ENCODE measurements at places on chromosomes 7 and 10. TPM values are rescaled to one million over a fixed set of nuclear protein-coding genes. Genes with fewer than 3 reads are reported as not detected.
A peak's percentile ranks its signal among the peaks of the same experiment; 100 is the strongest.

DNA sequence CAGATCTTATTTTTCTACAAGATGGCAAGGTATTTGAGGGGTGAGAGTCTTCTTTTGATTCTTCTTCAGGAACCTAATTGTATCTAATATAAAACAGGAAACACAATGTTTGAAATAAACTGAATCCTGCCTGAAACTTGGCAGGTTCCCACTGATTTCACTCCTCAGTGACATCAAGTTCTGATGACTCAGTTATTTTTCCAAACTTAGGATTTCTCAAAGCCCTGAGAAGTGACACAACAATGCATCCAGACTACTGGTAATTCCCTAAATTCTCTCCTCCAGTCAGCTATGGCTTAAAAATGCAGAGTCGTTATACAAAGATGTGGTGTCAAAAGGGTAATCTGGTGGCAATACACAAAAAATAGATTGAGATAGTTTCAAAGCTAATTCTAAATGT lies 80.9 kb downstream of the ABLIM1 start:
- H3K36me3 ChIP-seq: no peaks in the 10 kb centered on the region
- H3K4me3 ChIP-seq: no peak overlapping the region
- no peaks in the 10 kb centered on the region for H3K27me3 ChIP-seq
- peaks cover 6% of the 10 kb centered on the region for H3K4me1 ChIP-seq
- DNase-seq: peak; percentile 49
- no peak overlapping the region for H3K27ac ChIP-seq

DNA sequence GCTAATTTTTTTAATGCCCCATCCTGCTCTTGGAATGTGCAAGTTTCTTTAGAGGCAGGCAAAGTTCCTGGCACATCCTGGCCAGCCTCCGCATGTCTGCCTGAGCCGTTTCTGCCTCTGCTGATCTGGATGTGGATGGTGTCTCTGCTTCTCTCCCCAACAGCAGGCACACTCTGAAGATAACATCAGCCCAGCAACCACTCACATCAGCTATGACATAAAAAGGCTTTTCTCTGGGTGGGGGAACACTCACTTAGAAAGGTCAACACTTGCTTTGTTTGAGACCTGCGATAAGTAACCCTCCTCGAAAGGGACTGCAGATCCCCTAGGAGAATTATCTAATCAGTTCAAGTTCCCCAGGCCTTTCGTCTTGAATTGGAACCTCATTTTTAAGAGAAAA lies 142.9 kb downstream of the FGFR2 start:
- no peaks in the 10 kb centered on the region for H3K4me1 ChIP-seq
- DNase-seq: no peak
- H3K36me3 ChIP-seq: no peaks in the 10 kb centered on the region
- peaks cover 17% of the 10 kb centered on the region for H3K27me3 ChIP-seq

- no peak overlapping the region for H3K4me3 ChIP-seq
- no peaks in the 10 kb centered on the region for H3K36me3 ChIP-seq
- 0 out of 2 replicates have a peak, but pooled peaks cover 6% of the 10 kb centered on the region for H3K4me1 ChIP-seq
- DNase-seq: no peak
Measured at GRCh38 chr10:123143162-123143824, 4.6 kb upstream of the HMX2 start.

DNA sequence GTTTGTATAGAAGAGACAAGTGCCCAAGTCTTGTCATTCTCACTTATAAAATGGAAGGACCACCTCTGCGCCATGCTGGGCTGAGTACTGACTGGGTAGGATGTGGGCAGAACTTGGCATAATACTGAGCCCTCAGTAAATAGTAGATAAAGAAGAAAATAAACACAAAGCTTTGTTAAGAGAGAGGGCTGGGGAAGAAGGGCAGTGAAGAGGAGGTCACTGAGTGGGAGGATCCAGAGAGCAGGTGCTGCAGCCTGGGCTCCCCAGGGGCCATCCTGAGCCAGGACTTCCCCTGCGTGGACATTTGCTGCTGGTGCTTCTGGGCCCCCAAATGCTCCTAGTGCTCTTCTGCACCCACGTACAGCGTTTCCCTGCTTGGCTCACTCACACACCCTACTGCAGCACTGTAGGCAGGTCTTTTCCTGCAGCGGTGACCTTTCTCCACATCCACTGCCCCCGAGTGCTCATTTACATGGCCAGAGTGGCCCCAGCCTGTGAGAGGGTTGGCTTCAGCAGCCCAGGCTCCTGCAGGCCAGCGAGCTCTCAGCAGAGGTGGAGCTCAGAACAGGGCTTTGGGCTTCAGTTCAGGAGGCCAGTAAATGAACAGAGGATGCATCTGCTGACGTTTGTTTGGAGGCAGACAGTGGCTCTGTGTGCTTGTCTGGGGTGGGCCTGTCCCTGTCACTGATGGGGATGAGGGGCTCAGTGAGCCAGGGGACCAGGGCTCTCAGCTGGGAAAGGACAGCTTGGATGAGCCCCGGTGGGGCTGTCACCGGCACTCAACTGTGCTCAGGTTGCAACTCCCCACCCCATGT lies 164.6 kb downstream of the ADARB2 start:
- H3K4me1 ChIP-seq: no peaks in the 10 kb centered on the region
- no peak for DNase-seq
- H3K27me3 ChIP-seq: no peaks in the 10 kb centered on the region
- H3K36me3 ChIP-seq: no peaks in the 10 kb centered on the region
- no peak overlapping the region for H3K27ac ChIP-seq

DNA sequence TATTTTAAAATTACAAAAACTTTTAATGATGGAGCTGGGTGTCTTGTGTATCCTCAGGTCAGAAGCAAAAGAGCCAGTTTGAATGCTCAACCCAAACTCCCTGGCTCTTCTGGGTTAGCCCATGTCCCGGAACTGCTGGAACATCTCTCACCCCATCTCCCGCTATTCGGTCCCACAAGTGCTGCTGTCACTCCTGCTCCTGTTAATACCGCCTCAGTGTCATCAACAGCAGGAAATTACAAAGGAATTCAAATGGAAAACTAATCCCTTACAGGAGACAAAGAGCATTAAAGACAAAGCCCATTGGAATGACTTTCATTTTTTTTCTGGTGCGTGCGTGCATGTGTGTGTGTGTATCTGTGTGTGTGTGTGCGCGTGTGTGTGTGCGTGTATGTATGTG lies 112.0 kb upstream of the C7orf33 start:
- no peak overlapping the region for H3K4me3 ChIP-seq
- no peaks in the 10 kb centered on the region for H3K36me3 ChIP-seq
- no peaks in the 10 kb centered on the region for H3K4me1 ChIP-seq
- DNase-seq: no peak
- H3K27ac ChIP-seq: no peak overlapping the region

GRCh38 chr7:33965183-33965744 lies 59.9 kb downstream of the BMPER start:
- no peak overlapping the region for H3K27ac ChIP-seq
- peaks cover 15% of the 10 kb centered on the region for H3K27me3 ChIP-seq
- no peaks in the 10 kb centered on the region for H3K36me3 ChIP-seq
- DNase-seq: no peak
- H3K4me1 ChIP-seq: no peaks in the 10 kb centered on the region

- DNase-seq: no peak
- H3K4me3 ChIP-seq: no peak overlapping the region
- H3K27me3 ChIP-seq: no peaks in the 10 kb centered on the region
- H3K36me3 ChIP-seq: no peaks in the 10 kb centered on the region
- H3K4me1 ChIP-seq: no peaks in the 10 kb centered on the region
- H3K27ac ChIP-seq: no peak overlapping the region
Measured at GRCh38 chr7:40239755-40240303, 105.0 kb downstream of the SUGCT start.

The OIT3 gene
- not detected for total RNA-seq

The KIF11 gene
- total RNA-seq: 25.5 TPM

The IFIT3 gene
- total RNA-seq: 7.1 TPM

The CC2D2B gene
- total RNA-seq: not detected

The STRIP2 gene
- 7.5 TPM for total RNA-seq

All from PC-3 (cell line).